ENCODE measurements at places on chromosomes 4 and X.

GRCh38 chrX:18389966-18390365 lies 35.4 kb upstream of the CDKL5 start:
- no peak for DNase-seq

- DNase-seq = no peak
These were observed 742.5 kb upstream of the PABPC4L start for GRCh38 chr4:134944115-134944514.

DNA sequence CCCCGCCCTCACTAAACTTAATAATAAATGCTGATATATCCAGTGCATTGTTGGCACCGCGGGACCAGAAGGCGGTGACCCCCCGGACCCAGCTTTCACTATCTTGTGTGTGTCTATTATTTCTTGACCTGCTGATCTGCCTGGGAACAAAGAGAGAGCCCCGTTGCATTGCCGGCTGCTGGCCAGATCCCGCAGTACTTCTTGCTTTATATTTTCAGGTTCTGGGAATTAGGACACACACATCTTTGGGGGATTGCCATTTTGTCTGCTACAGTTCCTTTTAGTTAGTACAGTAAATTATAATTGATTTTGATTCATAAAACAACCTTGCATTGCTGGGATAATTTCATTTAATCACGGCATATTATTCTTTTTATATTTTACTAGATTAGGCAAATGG lies 2.2 kb upstream of the RTL8B start:
- DNase-seq = no peak

DNA sequence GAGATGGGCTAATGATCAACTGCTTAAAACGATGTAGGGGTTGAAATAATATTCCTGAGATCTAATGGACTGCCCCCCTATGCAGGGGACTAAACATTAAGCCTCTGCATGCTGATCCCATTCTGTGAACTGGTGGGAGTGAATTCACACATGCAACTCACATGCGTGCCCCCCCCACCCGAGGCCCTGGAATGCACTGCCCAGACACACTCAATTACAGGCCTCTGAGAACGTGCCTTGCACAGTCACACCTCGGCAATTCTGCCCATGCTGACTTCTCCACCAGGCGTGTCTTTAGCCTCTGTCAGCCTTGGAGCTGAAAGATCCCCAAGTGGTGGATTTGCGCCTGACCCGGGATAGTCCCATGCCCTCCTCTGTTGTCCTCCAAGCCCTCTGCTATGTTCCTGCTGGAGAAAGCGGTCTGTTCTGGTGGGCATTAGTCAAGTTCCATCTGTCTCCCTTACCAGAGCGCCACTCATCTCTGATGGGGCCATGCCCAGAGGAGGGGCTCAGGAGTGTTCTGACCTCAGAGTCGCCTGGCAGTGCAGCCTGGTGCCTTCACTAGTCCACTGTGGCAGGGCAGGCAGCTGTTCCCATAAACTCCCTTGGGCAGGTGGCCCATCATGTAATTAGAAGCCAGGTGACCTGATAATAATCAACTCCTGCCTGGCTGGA lies 86.5 kb downstream of the DRD5 start:
- no peak for DNase-seq

DNA sequence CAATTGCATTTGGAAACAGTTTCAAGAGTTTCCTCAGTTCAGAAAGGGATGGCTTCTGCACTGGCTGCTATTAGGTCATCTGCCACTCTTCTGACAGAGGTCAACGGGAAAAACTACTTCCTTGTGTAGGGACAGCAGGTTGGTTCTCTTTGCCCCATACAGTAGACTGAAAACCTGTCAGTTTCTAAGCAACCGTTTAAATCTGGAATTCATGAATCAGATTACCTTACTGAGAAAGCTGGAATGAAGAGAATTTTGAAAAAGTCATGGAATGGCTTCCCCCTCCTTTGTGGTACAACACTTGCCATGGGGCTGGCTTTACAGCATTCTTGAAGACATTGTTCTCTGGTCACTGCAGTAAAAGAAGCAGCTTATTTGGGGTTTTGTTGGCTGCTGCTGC lies 240.3 kb downstream of the IL1RAPL2 start:
- DNase-seq = no peak

GRCh38 chrX:22134681-22135080 lies 102.6 kb downstream of the PHEX start:
- DNase-seq = no peak

DNA sequence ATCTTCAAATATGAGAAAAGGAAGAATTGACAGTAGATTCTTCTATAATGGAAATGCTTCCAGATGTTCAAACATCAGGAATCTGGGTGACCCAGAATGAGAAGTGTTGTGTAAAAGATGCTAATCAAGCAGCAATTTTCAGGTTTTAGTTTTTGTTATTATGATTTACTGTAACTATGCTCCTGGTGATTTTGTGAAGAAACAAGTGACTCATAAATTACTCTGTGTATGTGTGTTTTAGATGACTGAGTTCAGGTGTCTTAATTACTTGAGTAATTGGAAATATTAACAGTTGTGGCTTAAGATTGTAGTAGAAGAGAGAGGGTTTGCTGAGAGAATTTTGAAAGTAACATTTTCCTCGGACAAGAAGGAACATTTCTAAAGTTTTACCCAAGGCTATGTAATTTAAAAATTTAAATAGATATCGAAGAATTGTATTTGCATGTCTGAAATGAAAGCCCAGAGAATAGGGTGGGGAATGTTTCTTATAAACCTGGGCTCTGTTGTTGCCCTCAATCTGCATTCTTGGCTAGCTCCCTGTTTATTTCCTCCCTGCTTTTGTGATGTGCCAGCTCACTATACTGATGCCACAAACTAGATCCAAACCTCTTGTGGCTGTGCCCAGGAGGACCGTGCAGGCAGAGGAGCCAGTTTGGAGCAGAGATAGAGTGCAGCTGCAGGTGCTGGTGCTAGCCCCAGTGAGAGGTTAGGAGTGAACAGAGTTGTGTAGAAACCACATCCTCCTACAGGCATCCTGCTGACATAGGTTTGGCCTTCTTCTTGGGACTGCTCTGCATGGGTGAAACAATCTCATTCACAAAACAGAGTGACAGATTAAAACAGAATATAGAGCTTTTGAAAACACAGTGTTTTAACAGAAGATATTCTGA lies 25.4 kb upstream of the TNIP3 start:
- no peak for DNase-seq

GRCh38 chr4:65050786-65051185 lies 619.5 kb downstream of the EPHA5 start:
- no peak for DNase-seq

- no peak for DNase-seq
These were observed 43.3 kb downstream of the SPCS3 start for GRCh38 chr4:176363072-176363471.

DNA sequence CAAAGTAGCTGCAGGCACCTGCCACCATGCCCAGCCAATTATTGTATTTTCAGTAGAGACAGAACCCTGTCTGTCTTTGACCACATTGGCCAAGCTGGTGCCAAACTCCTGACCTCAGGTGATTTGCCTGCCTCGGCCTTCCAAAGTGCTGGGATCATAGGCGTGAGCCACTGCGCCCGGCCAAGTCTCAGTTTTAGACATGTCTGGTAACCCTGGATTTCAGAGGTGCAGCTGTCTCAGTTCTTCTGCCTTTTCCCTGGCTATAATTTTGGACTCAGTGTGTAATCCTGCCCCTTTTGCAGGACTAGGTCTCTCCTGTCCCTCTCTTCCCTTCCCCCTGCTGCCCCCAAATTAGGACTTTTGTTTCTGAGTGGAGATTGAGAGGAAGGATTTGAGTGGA lies 46.6 kb downstream of the FAM193A start:
- no peak for DNase-seq

DNA sequence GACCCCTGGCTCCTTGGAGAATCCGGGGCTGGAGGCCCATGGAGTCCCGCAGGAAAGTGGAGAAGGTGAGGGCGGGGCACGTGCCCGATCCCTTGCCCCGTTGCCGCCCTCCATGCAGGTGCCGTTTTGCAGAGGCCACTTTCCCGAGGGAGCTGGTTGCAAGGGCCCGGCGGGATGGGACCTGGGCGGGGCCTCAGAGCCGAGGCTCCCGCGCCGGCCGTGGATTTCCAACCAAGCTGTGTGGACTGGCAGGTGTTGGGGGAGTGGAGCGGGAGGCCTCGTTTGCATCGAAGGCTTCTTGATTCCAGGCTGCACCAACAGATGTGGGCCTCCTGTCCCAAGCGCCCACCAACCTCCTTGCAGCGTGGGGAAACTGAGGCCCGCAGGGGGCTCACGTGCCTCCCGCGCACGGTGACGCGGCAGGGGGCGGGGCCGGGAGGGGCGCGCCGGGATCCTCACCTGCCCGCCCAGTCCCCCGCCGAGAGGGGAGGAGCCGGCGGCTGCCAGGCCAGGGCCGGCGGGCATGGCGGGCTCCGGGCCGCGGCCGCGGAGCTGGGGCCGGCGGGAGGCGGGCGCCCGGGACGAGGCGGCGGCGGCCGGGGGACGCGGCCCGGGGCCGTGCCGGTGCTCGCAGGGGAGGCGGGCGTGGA lies 24.9 kb downstream of the SH3BP2 start:
- no peak for DNase-seq

- no peak for DNase-seq
These were observed 9.6 kb upstream of the SLC25A14 start for GRCh38 chrX:130330146-130330545.

DNA sequence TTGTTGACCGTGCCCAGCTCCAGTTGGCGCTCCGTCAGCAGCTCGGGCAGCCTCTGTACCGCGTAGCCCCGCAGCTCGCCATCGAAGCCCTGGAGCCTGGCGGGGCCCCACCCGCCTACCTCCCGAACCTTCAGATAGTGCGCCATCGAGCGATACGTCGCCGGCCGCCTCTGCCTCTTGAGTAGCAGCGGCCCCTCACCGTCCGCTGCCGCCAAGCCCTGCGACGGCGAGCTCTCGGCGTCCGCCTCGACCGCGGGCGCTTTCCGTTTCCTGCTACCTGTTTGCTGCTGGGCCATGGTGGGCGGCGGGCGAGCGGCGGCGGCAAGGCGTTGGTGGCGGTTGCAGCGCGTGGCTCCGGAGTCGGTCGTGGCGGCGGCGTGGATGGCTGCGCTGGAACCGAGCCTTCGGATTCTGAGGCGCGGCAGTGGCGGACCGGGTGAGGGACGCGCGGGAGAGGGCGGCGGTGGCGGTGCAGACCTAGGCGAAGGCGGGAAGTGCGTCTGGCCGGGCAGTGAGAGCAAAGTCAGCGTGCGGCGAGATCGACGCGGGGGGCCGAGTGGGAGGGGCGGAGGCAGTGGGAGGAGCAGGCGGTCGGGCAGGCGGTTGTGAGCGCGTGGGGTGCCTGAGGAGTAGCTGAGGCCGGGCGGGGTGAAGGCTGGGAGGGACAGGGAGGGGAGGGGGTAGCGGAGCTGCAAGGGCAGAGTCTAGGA lies at the start of gene DCAF12L1:
Gene DCAF12L1, minus strand, starts transcription at position 502 of the 710 bp plus-strand sequence. Its CDS starts 206 bp downstream, at position 296.
- DNase-seq = no peak

DNA sequence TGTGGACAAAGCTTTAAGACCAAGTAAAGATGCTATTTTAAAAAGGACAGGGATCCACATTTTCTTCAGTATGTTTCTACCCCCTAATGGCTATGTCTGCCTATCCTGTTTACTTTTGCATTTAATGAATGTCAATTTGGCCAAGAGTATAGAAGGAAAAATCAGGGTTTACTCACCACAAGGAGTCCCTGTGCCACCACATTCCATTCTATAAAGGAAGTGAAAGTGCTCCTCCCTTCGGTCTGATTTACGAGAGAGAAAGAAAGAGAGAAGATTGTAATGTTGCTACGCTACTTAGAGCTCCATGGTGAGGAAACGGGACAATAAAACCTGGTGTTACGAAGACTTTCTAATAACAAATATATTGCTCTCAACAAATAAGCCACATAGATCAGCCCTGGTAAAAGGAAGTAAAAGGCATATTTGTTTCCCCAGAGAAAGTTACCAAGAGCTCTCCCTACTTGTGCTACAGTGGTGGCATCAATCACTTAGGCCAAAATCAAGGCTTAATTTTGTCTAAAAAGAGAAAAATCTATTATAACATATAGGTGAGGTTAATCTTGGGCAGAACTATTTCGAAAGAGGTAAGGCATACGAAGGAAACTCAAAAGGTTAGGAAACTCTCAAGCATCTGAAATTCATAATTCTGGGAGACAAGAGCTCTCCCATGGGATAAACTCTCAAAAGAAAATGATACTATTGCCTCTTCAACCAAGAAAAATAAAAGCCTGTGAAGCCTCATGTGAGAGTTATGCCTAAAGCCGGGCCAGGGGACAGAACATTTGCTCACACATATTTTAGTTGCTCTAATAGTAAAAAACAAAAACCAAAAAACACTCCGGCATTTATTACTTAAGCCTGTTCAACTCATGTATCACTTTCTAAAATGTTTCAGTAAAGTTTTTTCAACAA lies 29.5 kb downstream of the TAPT1 start:
- DNase-seq = no peak
